Osteocyte (in vitro differentiated cells): ENCODE measurements at places on chromosomes 16 and 17.

- DNase-seq = no peak
These were observed 407 bp downstream of the MCRIP1 start for GRCh38 chr17:81832608-81833159.

GRCh38 chr17:82303944-82304808 lies 13.2 kb downstream of the CD7 start:
- DNase-seq = no peak

DNA sequence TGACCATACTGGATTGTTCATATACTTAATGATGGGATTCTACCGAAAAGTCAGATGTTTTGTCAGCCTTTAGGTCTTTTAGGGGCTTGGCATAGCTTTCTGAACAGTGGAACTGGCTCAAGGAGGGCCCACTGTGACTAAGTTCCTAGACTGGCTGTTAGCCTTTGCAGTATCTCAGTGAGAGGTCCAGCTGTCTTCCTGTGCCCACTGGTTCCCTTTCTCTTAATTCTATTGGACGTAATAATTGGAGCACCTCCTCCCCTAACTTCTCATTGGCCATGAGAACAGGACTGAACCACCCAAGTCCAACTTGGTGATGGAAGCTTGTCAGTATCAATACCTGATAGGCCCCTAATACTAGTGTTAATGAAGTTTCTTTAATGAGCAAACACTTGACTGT lies 13.5 kb downstream of the KPNA2 start:
- no peak for DNase-seq

- no peak for DNase-seq
These were observed 353.7 kb downstream of the SHISA9 start for GRCh38 chr16:13254998-13255614.

GRCh38 chr17:81417049-81417878 lies 22.0 kb downstream of the BAHCC1 start:
- DNase-seq = no peak

- DNase-seq = no peak
These were observed 31.2 kb downstream of the XYLT1 start for GRCh38 chr16:17439580-17439979.

- DNase-seq = no peak
These were observed 213.2 kb downstream of the IRX3 start for GRCh38 chr16:54073356-54073755.

DNA sequence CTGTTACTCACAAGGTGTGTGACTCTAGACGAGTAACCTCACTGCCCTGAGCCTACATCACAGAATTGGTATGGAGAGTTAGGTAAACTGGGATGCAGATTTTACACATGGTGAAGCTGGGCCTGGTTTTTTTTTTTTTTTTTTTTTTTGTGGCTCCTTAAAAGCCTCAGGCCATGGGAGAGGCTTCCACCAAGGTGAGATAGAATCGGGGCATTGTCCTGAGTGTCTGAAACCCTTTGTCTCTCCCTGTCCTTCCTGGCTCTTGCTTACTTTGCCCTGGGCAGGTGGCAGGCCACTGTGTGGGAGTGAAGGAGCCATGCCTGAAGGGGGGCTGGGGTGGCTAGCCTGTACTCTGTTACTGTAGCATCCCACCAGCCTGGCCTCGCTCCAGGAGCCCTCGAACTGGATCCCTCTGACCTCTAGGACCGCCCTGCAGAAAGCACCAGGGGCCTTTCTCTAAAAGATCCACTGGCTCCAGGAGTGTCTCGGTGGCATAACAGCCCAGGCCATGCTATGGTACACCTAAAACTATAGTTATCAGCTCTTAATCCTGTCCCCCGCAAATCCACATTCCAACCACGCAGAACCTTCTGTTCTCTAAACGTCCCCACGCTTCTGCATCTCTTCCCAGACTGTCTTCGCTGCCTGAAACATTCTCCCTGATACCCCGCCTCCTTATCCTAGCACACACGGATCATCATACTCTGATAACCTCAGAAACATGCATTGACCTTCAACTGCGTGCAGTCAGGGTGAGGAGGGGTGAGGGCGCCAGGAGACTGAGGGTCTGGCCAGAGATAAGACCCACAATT lies 1.7 kb upstream of the SLC13A2 start:
- DNase-seq = no peak

DNA sequence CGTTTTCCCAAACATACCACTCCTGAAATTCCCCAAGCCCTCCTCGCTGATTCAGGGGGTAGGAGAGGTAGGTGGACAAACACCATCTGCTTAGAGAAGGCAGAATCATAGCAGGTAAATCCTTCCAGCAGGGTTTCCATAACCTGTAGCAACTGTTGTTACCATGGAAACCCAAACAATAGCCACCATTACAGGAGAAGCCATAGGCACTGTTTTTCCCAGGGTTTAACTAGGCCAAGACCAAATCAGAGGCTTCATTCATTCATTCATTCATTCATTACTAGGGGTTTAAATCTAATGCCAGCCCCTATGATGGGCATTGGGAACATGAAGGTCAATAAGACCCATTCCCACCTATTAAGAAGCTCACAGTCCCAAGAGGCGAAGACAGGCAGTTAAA lies 25.5 kb upstream of the CIITA start:
- no peak for DNase-seq

DNA sequence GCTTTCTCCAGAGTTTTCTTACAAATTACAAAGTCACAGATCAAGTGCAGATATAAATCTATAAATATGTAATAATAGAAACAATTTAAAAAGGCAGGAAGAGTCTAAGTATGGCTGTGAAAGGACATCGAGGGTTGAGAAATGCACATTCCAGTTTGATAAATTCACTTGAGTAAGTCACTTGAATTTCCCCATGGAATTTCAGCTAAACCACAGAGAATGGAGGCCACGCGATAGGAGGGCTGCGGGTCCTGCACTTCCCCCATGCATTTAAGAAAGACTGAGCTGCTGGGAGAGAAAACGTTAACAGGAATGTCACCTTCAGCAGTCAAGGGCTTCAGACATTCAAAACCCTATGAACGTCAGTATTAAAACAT lies 6.1 kb upstream of the MXRA7 start:
- no peak for DNase-seq

DNA sequence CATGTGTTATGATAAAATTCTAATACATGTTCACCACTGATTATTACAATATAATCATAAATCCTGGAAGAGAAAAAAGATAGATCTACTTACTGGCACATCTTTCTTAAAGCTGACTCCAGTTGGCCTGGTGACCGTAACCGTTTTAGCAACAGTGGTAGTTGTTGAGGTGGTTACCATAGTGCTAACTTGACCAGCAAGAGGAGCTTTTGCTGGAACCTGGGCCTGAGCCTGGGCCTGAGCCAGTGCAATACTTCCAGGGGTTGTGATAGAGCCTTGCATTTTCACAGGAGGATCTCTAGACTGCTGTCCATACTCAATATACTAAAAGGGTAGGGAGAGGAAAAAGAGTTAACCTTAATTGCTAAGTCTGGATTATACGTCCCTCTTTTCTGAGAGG lies 36.2 kb downstream of the SETD6 start:
- no peak for DNase-seq

- DNase-seq = peak; percentile 94
These were observed 98.4 kb upstream of the GSE1 start for GRCh38 chr16:85514598-85515318.

- DNase-seq = no peak
These were observed 235.4 kb upstream of the MON1B start for GRCh38 chr16:76955629-76956028.

GRCh38 chr16:80046261-80046660 lies 445.7 kb upstream of the MAF start:
- no peak for DNase-seq

- peak; percentile 64 for DNase-seq
These were observed 13.1 kb downstream of the SLC47A2 start for GRCh38 chr17:19703106-19703827.

DNA sequence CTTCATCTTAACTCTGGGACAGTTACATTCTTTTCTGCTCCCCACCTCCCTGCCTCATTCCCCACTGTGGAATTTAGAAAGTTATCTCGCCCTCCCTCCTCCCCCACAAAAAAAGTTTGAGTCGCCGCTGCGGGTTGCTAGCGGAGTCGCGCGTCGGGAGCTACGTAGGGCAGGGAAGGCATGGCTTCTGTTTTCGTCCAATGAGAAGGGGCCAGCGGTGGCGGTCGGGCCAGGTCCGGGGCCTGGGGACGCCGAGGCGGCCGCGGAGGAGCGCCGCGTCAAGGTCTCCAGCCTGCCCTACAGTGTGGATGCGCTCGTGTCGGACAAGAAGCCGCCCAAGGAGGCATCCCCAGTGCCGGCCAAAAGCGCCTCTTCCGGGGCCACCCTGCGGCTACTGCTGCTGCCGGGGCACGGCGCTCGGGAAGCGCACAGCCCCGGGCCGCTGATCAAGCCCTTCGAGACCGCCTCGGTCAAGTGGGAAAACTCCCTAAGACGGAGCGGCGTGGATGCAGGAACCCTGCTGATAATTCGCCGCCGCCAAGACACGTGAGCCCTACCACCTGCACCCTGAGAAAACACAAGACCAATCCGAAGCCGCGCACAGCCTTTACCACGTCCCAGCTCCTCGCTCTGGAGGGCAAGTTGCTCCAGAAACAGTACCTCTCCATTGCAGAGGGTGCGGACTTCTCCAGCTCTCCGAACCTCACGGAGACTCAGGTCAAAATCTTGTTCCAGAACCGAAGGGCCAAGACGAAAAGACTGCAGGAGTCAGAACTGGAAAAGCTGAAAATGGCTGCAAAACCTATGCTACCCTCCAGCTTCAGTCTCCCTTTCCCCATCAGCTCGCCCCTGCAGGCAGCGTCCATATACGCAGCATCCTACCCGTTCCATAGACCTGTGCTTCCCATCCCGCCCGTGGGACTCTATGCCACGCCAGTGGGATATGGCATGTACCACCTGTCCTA lies 8.9 kb downstream of the OR4D1 start:
- no peak for DNase-seq

DNA sequence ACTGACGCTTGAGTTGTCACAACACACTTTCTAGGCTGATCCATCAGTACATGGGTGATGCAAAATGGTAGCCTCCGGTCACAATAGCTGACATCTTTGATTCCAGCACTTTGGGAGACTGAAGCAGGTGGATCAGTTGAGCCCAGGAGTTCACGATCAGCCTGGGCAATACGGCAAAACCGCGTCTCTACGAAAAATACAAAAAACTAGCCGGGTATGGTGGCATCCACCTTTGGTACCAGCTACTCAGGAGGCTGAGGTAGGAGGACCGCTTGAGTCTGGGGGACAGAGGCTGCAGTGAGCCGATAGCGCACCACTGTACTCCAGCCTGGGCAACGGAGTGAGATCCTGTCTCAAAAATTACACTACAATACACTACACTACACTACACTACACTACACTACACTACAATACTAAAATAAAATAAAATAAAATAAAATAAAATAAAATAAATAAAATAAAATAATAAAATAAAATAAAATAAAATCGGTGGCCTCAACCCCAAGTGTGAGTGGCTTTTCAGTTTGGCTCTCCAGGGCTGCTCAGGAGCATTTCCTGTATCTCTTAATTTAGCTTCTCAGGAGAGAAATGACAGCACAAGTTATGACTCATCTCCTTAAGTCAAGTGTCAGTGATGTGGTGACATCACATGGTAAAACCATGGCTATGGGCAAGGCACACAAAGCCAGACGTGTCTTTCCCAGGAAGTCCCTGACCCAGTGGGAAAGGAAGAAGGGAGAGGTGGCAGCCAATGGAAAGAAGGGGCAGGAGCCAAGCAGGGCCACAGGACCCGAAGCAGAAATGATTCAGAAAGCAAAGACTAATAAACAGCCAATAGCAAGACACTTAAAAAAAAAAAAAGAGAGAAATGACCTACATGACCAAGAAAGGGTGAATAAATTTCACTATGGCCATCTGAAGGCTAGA lies 75.3 kb upstream of the TBC1D3K start:
- DNase-seq = peak; percentile 40

DNA sequence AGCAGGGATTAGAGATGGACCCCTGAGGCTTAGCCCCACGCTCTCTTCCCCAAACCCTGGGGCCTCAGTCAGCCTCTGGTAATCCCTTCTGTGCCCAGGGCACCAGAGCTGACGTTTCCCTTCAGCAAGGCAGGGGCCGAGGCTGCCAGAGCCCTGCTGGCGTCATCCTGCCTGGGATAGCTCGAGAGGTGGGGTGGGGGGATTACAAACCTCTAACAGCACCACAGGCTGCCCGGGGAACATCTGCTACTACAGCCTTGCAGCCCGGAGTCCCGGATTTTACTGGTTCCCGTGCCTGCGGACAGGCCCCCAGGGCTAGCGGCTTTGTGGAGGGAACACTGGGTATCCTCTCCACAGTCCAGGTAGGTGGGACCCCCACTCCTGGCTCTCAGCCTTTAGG lies at the start of gene AANAT:
AANAT (plus strand) TSS at position 238 of the 400 bp plus-strand sequence. CDS start 1,144 bp downstream, outside the sequence.
- DNase-seq = no peak

DNA sequence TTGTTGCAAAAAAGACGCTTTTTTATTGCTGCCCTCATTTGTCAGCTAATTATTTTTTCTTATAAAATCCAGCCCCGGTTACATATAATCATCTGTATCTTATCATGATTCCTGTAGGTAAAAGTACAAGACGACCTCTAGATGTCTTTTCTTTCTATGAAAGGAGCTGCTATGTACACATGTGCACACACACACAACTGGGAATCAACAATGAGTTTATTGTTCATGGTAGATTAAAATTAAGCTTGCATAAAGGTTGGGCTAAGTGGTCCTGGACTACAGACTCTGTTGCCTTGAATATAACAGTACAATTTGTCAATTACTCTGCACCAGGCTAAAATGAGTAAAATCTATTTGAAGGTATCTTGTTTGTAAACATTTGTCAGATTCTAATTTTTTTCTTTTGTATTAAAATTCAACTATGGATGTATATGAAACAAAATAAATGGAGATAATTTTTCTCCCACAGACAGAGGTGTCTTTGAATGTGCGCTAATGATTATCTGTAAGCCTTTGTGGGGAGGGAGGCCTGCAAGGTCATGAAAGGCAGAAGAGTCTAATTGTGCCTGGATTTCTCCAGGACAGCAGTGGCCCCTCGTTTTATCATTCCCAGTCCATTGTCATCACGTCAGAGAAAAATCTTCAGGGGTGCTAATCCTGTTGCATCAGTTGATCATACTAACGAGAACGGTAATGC lies 13.4 kb downstream of the C17orf58 start:
- no peak for DNase-seq

DNA sequence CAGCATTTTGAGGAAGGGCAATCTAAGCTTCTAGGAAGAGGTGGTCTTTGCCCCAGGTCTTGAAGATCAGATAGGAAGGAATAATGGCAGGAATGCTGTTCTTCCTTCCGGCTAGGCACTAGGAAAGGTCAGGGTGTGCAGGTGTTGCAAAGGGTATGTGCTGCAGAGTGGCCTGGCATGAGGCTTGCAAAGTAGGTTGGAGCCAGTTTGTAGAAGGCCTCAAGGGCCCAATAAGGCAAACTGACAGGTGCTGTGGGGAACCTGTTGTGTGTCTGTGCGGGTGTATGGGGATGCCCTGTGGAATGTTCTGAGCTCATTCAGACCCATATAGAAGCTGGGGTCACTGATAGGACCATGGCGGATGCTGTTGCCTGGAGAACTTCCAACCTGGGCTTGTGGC lies 12.7 kb downstream of the MSI2 start:
- DNase-seq = no peak

DNA sequence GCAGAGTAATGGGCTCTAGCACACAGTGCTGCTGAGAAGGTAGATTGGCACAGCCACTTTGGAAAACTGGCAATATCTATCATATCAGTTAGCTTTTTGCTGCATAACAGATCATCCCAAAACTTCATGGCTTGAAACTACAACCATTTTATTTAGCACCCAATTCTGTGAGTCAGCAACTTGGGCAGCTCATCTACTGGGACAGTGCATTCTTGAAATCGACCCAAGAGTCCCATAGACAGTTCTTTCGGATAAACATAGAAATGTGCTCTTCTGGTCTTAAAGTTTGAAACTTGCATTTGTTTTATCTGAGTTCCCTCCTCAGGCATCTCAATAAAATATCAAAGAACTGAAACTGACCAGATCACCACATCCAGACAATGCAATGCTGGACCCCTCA lies 76.7 kb downstream of the CEP112 start:
- no peak for DNase-seq
